ENCODE measurements at places on chromosomes 6 and 20.
A peak's percentile ranks its signal among the peaks of the same experiment; 100 is the strongest.

GRCh38 chr6:53432318-53433161 lies 83.8 kb upstream of the ELOVL5 start:
- DNase-seq = peak; percentile 53

DNA sequence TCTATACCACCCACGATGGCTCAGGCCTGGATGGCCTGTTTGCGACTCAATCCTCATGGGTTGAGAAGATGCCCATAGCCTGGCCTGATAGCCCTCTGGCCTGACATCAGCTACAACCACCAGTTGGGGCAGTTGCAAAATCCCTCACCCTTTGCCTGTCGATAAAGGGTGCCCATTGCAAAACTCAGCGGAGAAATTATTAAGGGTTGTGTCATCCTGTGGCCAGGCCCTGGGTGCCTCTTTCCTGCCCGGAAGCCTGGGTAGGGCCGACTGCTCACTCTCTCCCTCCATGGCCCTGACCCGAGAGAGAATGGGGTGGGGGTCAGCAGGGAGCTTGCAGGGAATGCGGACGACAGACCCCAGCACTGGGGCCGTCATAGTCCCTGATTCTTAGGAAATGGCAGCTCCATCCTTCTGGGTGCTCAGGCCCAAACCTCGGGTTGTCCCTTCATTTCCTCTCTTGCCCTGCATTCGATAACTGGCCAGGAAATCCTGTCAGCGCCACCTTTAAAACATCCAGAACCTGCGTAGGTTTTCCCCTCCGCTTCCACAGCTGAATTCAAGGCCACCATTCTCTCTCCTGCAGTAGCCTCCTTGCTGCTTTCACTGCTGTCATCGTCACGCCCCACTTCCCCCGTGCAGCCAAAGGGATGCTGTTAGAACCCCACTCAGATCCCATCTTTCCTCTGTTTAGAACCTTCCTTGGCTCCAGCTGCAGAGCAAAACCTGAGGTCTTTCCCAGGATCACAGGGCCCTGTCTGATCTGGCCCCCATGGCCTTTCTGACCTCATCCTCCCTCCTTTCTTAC lies 31.1 kb downstream of the CEBPB start:
- DNase-seq = no peak

GRCh38 chr6:1739680-1740079 lies 130.0 kb downstream of the FOXC1 start:
- no peak for DNase-seq

- DNase-seq = peak; percentile 95
Observed at GRCh38 chr6:21538186-21538798, 55.3 kb upstream of the SOX4 start.

DNA sequence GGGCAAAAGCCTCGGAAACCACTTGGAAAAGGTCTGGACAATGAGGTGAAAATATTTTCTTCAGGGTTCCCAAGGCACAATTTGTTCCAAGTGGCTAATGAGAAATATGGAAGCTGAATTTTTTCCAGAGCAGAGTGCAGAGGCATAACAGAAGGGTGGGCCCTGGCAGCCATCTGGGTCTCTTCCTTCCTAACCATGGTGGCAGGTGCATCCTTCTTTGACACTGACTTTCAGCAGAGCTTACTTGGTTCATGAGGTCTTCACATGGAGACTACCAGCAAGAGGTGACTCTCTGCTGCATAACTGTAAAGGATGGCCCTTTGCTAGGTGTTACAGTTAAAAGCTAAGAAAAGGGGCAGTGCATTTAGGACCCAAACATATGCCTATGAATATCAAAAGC lies 522.9 kb downstream of the KIF16B start:
- no peak for DNase-seq

- no peak for DNase-seq
Observed at GRCh38 chr20:23909390-23909789, 29.8 kb upstream of the CST5 start.

GRCh38 chr6:156881687-156882629 lies 104.8 kb downstream of the ARID1B start:
- DNase-seq = no peak

DNA sequence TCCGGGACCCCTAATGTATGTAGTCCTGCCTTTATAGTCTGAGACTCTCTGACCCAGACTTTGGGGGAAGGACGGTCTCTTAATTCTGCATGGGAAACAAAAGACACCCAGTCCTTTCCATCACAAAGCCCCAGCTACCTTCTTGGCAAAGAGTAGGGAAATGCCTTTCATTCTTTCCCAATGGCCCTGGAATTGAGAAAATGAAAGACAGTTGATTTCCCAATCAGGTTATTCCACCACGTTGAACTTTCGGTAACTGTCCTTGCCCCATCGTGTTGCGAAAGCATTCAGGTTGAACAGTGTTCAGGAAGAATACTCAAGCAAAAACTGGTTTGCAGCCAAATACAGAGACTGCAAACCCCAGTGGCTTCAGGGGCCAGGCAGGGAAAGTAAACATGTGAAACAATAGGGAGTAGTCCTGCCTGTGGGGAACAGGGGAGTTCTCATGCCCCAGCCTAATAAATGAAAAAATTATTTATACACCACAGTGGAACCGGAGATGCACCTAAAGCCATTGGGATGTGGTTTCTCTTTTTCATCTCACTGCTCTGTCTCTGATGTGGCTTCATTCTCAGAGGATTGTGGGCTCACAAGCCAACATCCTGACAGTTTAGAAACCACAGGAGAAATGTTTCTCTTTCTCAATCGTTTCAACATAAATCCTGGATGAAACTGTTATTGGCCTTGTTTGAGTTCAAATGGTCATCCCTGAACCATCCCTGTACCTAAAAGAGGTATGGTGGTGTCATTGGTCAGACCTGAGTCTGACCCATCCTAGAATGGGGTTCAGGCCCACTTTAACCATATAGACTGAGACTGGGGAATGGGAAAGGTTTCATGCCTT lies 44.2 kb upstream of the SLC9A8 start:
- no peak for DNase-seq

DNA sequence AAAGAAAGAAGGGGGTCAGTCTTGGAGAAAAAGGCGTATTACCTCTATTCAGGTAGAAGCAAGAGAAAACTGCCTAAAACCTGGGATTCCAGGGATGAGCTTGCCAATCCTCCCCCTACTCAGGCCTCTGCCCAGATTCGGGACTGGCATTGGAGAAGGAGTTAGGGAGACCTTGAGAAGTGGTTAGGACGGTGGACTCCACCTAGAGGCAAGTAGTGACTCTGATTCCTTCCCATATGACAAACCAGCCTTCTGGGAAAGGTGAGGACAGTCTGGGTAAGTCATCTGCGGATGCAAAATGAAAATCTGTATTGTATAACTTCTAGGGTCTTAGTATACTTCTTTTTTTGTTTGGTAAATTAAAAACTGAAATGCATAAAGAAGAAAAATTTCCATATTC lies 43.8 kb downstream of the SLX4IP start:
- DNase-seq = no peak

DNA sequence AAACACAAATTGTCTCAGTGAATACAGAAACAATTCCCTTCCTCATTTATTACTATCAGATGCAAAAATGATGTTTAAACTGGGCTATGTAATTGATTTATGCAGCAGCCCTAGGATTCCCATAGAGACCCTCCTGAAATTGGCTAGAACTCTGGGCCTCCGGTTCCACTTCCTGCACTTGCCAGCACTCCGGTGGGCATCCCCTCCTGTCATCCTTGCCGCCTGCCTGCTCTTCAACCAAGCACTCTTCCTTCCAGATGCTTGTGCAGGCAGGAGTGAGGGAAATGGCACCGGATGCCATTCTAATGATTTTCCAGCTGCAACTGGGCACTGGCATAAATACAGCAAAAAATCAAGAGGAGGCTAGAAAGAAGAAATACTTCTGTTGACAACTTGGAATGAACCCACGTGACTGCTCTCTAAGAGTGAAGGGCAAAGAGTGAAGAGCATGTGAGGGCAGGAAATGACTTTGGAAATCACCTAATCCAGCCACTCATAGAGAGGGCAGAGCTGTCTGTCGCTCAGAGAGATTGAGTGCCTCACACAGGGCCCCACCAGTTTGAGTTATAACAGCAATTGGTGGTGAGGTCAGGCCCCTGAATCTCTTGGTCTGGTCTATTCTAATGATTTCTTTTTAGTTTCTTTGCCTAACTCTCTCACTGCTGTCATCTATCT lies 3.7 kb upstream of the NEDD9 start:
- no peak for DNase-seq

GRCh38 chr6:151389618-151390275 lies 1.6 kb downstream of the ZBTB2 start:
- peak; percentile 75 for DNase-seq

GRCh38 chr20:34022151-34022838 lies 28.6 kb downstream of the RALY start:
- peak; percentile 69 for DNase-seq

DNA sequence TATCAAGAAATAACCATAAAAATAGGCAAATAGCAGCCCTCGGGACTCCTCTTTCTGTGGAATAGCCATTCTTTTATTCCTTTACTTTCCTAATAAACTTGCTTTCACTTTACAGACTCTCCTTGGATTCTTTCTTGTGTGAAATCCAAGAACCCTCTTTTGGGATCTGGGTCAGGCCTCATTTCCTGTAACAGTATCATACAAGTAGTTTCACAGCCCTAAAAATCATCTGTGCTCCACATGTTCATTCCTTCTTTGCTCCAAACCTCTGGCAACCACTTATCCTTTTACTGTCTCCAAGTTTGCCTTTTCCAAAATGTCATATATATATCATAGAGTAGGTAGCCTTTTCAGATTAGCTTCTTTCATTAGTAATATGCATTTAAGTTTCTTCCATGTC lies 13.5 kb upstream of the NT5E start:
- DNase-seq = no peak

- DNase-seq = no peak
Observed at GRCh38 chr6:166958926-166959861, 2.8 kb upstream of the RNASET2 start.

DNA sequence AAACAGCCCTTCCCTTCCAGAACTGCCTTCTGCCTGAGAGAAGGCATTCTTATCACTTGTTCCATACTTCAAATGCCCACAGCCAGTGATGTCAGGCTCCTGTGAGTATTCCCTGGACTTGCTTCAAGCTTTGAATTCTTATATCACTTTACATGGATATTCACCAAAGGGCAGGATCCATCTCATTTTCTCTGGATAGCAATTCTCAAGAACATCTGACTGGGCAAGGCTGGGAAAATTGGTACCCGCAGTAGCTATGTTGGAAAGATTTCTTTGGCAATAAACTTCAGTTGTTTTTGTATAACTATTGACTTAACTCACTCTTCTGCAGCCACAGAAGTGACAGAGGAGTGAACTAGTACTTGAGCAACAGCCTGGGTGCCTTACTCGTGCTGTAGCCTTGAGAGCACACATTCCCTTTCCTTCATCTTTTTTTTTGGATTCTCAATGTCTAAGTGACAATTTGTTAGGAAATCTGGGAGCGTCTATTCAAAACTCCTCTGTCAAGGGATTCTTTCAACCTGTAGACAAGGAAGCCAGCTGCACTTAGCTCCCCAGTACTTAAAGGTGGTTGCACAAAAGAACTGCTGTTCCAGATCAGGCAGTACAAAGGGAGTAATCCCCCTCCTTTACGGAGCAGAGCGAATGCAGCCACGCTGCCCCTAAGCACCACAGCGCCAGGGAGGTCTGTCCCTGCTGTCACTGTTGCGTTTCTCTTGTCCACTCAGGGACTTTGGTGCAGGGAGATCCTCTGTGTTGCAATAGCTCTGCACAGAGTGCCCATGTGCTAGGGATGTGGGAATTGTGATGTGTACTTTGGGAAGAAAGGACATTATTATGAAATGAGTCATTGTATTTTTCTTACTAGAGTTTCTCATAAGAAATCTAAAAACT lies 69.6 kb downstream of the JAG1 start:
- DNase-seq = peak; percentile 81

DNA sequence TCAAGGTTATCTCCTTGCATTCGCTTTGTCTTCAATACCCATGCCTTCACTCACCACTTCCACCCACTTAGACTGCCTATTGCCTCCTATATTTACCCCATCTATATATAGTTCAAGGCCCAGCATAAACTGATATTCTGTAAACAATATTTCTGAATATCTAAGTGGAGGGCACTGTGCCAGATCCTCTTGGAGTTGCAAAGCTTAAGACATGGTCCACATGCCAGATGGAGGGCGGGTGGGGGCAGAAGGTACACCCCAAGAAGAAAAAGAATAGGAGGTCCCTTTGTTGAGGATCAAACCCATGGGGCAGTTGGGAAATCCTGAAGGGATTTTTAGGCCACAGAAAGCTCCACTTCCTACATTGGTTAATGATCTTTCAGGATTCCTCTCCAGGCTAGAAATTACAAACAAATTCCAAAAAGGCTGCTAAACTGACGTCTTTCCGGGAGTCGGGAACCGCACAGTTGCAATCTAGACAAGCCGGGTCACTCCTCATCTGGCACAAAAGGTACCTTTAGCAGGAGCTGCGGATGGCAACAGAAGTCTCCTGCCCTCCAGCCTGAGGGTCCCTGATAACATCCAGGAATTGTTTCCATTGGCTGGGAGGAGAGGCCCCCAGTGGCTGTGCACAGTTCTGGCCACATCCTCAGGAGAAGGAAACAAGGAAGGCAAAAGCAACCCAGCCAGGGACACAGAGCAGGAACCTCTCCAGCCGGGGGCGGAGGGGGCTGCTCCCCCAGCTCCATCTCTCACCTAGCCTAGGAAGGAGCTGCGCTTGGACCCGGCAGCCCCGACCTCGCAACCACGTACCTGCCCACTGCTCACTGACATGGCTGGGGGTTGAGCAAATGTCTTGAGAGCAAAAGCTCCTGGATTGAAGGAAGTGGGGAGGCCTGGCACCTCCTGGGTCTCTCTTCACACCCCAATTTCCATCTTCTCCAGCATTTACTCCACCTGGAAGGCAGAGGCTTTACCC lies 5.9 kb upstream of the LPIN3 start:
- DNase-seq = no peak

DNA sequence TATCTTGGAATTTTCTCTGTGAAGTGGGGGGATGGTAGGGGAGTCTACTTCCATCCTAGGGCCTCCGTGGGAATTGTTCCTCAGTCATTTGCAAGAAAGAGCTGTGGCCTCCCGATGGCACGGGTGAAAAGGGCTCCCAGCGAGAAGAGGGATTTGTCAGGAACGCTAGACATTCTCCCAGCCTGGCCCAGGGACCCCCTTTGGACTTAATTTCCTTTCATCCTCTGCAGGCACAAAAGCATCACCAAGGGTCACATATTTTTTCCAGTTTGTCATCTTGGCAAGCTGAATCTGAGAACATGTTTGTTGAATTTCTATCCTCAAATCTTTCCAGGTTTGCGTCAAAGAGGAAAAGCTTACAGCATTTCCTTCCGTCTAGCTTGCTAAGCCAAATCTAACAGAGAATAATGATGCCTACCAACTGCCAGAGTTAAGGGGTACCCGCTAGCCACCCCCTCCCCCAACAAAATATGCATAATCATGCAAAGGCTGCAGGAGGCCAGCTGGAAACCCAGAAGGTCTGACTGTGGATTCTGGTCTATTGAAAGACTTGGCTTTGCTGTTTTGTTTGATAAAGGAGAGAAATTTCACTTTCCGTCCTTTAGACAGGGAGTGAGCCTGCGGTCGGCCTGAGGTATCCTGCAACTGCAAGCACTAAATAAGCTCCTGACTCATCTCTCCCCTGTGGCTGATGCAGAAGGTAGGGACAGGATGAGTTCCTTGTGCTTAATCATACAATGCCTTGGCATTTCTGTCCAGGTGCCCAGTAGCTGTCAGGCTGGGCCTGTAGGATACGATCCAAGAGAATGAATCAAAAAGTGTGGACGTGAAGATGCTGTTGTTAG lies 23.1 kb downstream of the PSMG4 start:
- no peak for DNase-seq
